ENCODE measurements at places on chromosomes 5 and 9.

- DNase-seq, result no peak
Measured at GRCh38 chr9:130946766-130947617, 7.9 kb upstream of the FIBCD1 start.

DNA sequence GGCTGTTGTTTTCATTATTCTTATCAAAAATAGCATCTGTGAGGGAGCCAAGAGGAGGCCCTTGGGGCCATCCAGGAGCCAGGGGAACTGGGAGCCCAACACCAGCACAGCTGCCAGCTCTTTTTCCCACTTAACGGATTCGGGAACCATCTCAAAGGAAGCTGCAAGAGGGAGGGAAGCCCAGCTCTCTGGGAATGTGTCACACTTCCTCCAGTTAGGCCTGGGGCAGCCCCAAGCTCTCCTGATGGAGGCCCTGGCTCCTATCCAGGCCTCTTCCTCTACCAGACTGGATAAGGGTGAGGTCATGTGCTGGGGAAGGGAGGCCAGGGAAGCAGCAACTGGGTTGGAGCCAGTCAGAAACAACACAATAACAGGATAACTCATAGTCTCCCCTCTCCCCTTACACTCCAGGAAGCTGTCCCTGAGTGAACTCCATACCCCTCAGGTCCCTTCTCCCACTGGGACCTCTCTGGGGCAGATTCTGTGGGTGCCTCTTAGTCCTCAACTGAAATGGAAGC is 12.7 kb downstream of the CSF2 start:
- peak; percentile 13 for DNase-seq

DNA sequence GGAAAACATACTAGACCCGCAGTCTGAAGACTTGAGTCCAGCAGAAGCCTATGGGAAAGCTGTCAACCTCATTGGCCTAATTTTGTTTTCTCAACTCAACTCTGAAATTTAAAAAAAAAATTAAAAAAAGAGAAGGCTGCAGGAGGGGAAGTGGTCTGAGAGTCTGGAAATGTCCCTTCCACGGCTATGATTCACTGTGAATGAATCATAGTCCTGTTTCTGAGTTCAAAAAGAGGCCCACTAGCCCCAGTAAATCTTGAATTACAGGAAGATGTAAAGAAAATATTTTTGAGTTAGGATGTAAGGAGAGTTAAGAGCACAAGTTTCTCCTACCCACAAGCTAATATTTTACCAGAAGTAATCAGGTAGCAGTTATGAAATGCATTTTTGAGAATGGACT is 565.5 kb upstream of the DMAC1 start:
- no peak for DNase-seq

DNA sequence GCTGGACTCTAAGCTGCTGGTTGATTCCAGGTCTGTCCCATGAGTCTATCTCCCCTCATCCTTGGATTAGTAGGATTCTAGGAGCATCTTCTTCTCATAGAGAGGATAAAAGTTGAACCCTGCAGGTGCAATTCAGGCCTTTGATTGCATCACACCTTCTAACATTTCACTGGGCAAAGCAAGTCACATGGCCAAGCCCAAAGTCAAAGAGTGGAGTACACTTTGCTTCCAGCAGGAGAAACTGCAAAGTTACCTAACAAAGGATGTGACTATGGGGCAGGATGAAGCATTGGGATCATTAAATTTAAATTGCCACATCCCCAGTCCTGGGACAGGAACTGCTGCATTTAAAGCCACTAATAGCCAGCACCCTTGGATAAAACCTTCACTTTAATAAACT is 51.0 kb upstream of the EGFLAM start:
- peak; percentile 82 for DNase-seq

DNA sequence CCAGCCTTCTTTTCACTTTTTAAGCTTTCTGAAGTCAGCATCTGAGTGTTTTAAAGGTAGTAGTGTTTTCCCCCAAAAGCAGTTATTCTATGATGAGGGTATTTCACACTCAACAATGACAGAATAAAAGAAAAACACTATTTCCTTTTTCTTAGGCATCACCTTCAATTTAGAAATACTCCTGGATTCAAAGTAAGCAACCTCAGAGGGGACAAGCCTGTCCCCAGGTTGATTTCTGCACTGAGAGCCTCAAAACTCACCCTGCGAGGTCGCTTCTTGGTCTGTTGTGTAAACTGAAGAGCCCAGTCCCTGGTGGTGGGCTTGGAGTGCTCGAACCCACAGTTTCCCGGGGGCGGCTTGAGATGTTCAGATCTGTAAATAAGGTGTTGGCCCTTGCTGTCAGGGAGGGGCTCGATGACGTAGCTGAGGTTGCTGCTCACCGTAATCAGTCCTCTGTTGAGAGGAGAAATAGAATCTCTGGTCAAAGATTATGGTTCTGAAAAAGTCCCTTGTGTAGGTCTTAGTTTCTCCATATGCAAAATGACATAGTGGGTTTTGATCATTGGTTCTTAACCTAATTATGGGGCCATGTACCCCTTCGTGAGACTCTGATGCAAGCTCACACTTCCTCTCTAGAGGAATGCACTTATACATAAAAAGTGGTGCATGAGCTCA is 55.9 kb downstream of the ADAM19 start:
- DNase-seq, result no peak

- DNase-seq, result no peak
Measured at GRCh38 chr5:72328172-72328571, 8.0 kb downstream of the PTCD2 start.
